ENCODE measurements at places on chromosomes 2 and 18.

- DNase-seq: no peak
Measured at GRCh38 chr2:61291851-61292575, 130.0 kb downstream of the C2orf74 start.

DNA sequence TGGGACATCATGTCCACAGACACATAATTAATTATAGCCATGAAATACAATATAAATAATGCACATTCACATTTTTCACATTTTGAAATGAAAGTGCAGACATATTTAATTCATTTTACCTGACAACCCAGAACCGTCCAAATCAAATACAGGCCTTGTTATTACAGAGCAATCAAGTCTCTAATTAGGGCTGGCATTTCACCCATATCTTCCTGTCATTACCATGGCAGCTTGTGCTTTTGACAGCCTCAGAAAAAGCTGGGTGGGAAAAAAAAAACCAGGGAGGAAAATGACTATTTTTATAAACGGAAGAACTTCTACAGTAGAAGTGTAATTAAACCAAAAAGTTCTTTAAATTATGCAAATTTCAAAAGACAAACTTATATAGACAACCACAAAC is 436.4 kb downstream of the FBXO15 start:
- no peak for DNase-seq

GRCh38 chr2:164661349-164661748 is 40.1 kb upstream of the GRB14 start:
- DNase-seq: no peak

- DNase-seq: no peak
Measured at GRCh38 chr2:118813601-118814339, 33.7 kb downstream of the EN1 start.

DNA sequence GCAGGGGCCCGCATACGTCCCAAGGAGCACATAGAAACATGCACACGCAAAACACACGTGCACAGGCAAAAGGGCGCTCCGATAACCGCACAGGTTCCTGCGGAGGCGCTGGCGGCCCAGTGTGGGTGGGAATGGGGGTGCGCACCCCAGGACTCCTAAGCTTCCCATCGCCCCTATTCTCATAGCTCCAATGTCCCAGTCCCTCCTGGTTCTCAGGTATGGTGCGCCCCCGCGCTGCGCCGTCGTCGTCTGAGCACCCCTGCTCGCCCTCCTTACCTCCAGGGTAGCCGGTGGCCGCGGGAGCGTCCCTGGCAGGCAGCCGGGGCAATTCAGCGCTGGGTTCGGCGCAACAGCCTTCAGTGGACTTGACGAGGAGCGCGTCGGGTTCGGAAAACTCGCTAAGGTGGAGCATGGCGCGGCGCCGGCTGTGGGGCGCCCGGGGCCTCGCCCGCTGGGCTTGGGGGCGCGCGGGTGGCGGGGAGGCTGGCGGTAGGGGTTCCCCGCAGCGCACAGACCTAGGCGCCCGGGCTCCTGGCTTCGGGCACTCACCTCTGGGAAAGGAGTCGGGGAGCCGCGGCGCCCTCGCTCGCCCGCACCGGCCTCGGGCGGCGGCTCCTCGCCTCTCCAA is 328 bp downstream of the EGR4 start:
- no peak for DNase-seq

GRCh38 chr2:110820128-110820527 is 87.8 kb downstream of the ACOXL start:
- no peak for DNase-seq

- no peak for DNase-seq
Measured at GRCh38 chr18:23133860-23134779, 1.2 kb upstream of the CABLES1 start.
